Activated CD4-positive, alpha-beta T cell treated with anti-CD3 and anti-CD28 coated beads, Interleukin-2, amount 50 U/mL, for 48 hours (primary cell): ENCODE measurements at places on chromosomes 1 and 21.

DNA sequence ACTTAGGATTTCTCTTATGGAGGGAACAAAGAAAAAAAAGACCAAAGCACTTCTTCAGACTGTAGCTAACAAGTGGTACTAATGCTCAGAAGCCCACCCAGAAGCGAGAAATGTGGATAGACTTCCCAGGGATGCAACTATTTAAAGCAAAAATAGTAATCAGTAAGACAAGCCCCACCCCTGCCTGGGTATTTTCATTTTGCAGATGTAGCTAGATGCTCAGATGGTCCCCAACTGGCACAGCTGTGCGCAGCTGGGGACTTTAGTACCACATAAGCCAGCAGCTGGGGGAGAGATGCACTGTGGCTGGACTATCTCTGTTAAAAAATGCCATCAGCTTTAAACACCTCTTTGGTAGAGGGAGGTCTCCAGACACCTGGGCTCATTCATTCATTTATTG, 77.8 kb upstream of the SPAG17 start:
- no peak for DNase-seq

DNA sequence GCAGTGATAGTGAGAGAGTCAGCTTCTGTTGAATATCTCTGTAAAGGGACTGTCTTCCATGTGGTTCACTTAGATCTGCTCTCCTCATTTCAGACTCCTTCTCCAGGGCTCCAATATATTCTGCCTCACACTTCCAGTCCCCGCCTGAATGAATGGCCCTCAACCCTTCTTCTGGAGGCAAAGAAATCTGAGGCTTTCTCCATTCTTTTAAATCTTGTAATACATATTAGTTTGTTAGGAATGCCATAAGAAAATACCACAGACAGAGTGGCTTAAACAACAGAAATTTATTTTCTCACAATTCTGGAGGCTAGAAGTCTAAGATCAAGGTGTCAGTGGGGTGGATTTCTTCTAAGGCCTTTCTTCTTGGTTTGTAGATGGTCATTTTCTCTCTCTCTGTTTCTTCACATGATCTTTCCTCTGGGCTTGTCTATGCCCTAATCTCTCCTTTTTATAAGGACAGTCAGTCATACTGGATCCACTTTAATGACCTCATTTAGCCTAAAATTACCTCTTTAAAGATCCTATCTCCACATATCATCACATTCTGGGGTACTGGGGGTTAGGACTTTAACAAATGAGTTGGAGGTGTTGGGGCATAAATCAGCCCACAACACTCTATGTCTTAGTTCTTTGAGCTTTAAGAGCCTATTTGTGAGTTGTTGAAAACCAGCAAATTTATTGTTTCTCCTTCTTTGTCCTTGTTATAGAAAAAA, 128.5 kb upstream of the KCNK2 start:
- DNase-seq, result no peak

GRCh38 chr1:31663622-31664452, 19.2 kb upstream of the PEF1 start:
- DNase-seq, result peak; percentile 73

- no peak for DNase-seq
These were observed 1326.5 kb upstream of the B3GALT2 start for GRCh38 chr1:194512957-194513356.

- no peak for DNase-seq
These were observed at the start of gene SLC16A4 for GRCh38 chr1:110390692-110391245. TSS of gene SLC16A4 (minus strand) at chr1:110391026. CDS start at chr1:110389323, 1,703 bp downstream.

- DNase-seq, result no peak
These were observed 86.6 kb upstream of the SLC25A33 start for GRCh38 chr1:9452516-9453140.

GRCh38 chr1:206856674-206857464, 8.6 kb upstream of the IL20 start:
- DNase-seq, result no peak

DNA sequence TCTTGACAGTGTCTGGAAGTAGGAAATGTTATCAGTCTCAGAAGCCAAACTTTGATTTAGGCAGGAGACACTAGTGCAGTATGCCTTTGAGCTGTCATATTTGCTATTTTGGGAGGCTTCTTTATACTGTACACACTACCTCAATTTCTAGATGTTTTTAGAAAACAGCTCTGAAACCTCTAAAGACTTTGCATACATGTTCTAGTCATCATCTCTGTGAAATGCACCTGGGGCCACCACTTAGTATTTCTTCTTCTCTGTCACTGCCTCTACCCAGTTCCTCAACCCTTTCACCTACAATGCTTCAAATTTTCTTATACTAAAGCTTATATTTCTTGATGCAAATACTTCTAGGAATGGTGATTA, 29.1 kb upstream of the PLA2G4A start:
- no peak for DNase-seq

DNA sequence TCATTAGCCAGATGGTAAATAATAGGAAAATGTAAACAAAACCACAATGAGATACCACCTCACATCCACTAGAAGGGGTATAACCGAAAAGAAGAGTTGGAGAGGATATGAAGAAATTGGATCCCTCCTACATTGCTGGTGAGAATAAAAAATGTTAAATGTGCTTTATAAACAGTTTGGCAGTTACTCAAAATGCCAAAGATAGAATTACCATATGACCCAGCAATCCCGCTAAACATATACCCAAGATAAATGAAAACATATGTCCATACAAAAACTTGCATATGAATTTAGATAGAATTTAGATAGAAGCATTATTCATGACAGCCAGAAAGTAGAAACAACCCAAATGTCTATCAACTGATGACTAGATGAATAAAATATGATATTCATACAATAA, 4.4 kb upstream of the FMO2 start:
- no peak for DNase-seq

- peak; percentile 76 for DNase-seq
These were observed at the start of gene TNFRSF1B for GRCh38 chr1:12166834-12167492. TSS of gene TNFRSF1B (plus strand) at chr1:12166991. CDS start at chr1:12167092, 101 bp downstream.

GRCh38 chr1:107767156-107767582, 197.8 kb downstream of the VAV3 start:
- DNase-seq, result no peak

- DNase-seq, result no peak
These were observed 61.5 kb upstream of the PTBP2 start for GRCh38 chr1:96660051-96660450.

GRCh38 chr1:168223681-168224540, 1.9 kb upstream of the SFT2D2 start:
- no peak for DNase-seq

- no peak for DNase-seq
These were observed 120.1 kb upstream of the RUNX3 start for GRCh38 chr1:25050165-25050564.
